ENCODE measurements at places on chromosomes 11 and 22. TPM values are rescaled to one million over a fixed set of nuclear protein-coding genes. Genes with fewer than 3 reads are reported as not detected.

Gene OR5A1
- total RNA-seq: not detected

Gene TBX1
- total RNA-seq: 0.10 TPM

Gene TMEM191C
- not detected for total RNA-seq

Gene CALCA
- not detected for total RNA-seq

Gene TOM1
- total RNA-seq: 17.1 TPM

Measured in M059J (cell line).